ENCODE measurements at places on chromosomes 2 and 18. TPM values are rescaled to one million over a fixed set of nuclear protein-coding genes. Genes with fewer than 3 reads are reported as not detected.

Gene LIMS4
- total RNA-seq: 2.8 TPM

Gene CYB5A
- total RNA-seq: 103 TPM

Gene SNRNP27
- 57.6 TPM for total RNA-seq

Gene TXNDC2
- not detected for total RNA-seq

Gene GPR55
- total RNA-seq: not detected

Gene SPATA3
- not detected for total RNA-seq

Gene OST4
- total RNA-seq: 374 TPM

All from left ventricle myocardium superior (tissue), 1 donor.